Renal cortical epithelial cell (primary cell): ENCODE measurements at places on chromosomes 5 and 9.
A peak's percentile ranks its signal among the peaks of the same experiment; 100 is the strongest.

DNA sequence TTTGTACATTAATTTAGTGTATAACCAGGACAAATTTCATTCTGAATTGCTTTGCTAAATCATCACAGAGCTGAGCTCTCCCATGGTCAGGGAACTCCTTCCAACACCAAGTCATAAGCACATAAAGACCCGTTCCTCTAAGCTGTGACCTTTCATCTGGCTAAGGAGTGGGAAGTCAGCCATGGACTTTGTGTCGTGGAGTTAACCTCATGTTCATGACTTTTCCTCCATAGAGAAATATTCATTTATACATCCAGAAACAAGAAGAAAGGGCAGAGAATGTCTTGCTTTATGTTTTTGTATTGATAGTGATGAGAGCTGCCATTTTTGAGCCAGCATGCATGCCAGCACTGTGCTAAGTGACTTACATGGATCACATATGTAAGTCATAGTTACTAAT, 97.5 kb downstream of the INIP start:
- DNase-seq = no peak

- DNase-seq = peak; percentile 13
These were observed 1866.7 kb upstream of the C9orf72 start for GRCh38 chr9:29439961-29440360.

DNA sequence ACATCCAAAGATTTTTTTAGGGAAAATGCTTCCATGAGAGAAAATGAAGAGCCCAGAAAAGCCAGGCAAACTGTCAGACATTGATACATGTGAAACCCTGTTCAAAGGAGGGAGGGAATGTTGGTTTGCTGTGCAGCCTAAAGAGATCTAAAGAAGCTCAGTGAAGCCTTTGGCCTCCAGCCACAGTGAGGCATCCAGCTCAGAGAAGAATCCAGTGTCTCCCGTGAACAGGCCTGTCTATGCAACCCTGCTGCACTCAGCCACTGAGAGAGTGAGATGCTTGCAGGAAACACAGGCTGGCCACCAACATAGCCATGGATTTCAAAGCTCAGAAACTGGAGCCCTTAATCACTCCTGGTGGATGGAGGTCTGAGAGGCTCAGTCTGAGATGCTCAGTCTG, 171.4 kb upstream of the PLCXD3 start:
- no peak for DNase-seq

DNA sequence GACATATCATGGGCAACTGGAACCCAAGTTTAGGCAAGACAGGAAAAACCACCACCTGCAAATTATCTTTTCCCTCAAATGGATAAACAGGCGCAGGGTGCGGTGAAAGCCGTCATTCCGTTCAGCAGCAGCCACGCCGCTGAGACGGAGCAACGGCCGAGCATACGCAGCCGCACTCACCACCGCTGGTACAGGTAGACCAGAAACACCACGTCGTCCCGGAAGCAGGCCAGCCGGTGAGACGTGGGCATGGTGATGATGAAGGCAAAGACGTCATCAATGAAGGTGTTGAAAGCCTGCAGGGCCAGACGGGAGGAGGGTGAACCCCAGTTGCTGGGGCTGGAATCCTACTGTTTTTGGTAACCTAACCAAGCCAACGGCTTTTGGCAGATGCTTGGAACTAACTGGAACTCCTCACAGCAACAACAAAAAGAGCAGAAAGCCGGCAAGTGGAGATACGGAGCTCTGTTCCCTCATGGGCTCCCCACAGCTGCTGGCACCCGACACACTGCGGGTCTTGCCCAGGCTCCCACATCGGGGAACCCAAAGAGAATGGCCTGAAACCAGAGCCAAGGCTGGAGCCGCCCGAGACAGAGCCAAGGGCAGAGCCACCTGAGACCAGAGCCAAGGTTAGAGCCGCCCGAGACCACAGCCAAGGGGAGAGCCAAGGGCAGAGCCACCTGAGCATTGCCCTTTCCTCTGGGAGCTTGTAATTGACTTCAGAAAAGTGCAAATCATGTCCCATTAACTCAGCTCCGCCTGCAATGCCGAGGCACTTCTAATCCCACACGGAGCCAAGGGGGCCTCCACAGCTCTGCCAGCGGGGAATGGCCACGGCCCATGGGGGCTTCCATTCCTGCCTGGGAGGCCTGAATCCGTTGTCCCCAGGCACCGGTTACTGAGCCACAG, 24.2 kb downstream of the CLPTM1L start:
- no peak for DNase-seq

DNA sequence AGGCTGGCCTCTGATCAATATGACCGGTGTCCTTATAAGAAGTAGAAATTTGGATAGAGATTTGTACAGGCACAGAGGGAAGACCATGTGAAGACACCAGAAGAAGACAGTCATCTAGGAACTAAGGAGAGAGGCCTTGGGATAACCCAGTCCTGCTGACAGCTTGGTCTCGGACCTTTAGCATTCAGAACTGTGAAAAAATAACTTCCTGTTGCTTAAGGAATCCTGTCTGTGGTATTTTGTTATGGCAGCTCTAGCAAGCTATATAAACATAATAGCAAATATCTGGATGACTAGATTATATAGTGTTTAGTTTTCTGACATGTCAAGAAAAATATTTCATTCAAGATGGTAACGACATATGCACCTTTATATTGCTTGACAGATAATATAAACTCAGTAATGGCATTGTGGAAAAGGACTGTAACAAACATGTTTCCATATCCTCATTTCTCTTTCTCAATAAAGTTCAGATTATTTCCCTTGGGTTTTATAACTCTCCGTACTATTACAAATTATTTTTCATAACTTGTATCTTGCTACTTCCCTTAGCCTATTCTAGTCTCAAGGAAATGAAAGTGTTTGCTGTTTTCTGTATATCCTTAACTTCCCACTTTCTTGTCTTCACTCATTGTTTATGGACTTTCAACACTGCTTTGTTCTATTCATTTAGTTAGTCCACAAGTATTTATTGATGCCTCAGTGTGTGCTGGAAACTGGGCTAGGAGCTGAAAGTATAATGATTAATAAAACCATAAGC, 62.4 kb downstream of the KIAA1958 start:
- no peak for DNase-seq

- DNase-seq = no peak
These were observed 276.7 kb downstream of the SYK start for GRCh38 chr9:91078369-91078695.

DNA sequence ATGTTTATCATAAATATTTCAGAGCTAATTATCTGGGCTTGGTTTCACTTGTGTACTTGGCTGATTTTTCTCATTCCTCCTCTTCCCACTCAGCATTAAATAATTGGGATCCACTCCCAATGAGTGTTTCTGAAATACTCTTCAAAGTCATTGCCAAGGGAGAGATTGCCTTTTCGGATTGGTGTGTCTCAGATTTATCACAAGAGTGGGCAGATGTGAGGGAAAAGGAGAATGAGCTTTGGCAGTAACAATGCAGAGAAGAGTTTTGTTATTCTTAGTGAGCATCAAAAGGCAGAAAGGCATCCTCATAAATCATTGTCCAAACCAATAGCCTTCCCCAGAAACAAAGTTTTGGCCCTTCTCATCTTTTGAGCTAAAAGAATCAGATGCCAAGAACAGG, 79.2 kb downstream of the SEMA5A start:
- DNase-seq = no peak

DNA sequence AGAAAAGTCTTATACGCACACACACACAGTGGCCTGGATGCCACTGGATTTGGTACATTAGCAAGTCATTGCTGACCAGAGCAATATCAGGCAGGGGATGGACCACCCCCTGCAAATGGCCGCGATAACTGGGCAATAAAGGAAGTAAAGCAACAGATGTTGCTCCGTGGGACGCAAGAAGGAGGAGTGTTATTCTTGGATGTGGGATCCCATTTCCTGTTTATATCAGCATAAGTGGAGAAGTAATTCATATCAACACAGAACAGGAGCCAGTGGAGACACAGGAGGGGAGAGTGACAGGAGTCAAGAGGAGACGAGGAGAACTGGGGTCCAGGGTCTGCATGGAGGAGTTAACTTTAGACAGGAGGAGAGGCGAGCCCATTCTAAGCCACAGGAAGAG, 18.4 kb downstream of the RUFY1 start:
- no peak for DNase-seq

DNA sequence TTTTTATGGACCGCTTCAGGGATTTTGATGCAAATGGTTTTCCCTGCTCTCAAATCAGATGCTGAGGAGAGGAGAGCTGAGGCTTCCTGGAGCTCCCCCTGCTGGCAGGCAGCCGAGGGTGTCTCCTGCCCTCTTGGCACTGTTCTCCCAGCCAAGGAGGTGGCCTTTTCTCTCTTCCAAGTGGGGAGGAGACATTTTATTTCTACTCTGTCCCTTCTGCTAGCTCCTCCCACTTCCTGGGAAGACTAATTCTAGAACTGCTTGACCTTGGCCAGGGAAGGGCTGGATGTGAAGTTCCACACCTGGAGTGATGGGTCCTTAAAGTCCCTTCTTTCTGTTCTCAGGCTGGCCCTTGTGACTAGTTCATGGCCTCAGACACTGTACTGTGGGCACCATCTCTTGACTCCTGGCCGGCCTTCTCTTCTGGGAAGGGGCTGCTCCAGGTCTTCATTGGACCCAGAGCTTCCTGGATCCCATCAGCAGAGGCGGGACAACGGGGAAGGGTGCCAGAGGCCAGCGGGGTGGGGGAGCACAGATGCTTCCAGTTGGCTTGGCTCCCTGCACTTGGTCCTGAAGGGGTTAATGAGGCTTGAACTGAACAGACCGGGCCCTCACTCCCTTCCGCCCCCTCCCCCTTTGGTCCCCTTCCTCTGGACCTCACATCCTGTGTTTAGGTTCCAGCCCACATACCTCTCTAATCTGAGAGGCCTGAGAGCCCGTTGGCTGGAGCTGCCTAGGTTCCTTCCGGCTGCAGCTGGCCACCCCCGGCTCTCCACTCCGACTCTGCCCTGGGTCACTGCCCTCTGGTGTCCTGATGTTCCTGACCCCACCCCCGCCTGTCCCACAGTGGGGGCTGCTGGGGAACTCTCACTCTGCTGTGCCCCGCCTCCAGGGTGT, 32.1 kb downstream of the PTPA start:
- peak; percentile 89 for DNase-seq

GRCh38 chr5:161546470-161547301, at the start of gene GABRB2:
Gene GABRB2 (minus strand): TSS chr5:161546725. CDS start chr5:161546643, 82 bp downstream.
- DNase-seq = peak; percentile 36

DNA sequence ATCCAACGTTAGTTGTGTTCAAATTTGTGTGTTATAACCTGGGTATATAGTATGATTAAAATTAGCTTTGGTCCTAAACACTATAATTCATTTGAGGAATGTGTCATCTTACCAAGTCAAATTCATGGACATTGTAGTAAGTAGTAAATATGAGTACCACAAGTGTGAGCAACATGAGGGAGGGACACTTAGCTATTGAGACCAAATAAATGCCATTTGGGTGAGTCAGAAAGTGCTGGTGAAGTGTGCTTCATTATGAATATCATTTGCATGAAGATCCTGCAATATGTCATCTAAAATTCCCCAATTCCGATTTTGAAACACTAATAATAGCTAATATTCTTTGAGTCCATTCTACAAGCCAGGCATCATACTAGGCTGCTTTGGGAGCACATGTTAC, 336.7 kb upstream of the KIF2A start:
- peak; percentile 62 for DNase-seq

- no peak for DNase-seq
These were observed 190.1 kb downstream of the PAX5 start for GRCh38 chr9:36843964-36844363.

DNA sequence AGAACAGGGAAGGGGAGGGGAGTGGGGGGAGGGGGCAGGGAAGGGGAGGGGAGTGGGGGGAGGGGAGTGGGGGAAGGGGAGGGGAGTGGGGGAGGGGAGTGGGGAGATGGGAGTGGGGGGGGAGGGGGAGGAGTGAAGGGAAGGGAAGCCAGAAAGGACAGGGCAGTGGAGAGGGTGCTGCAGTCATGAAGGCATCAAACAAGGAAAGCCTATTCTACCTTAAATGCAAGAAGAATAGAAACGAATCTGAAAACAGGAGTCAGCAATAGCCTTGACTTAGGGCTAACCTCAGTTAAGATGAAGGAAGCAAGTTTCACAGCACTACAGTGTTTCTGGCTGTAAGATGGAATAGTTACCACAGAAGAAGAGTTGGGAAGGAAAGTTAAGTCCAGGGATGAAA, 59.5 kb downstream of the CAMSAP1 start:
- DNase-seq = no peak

DNA sequence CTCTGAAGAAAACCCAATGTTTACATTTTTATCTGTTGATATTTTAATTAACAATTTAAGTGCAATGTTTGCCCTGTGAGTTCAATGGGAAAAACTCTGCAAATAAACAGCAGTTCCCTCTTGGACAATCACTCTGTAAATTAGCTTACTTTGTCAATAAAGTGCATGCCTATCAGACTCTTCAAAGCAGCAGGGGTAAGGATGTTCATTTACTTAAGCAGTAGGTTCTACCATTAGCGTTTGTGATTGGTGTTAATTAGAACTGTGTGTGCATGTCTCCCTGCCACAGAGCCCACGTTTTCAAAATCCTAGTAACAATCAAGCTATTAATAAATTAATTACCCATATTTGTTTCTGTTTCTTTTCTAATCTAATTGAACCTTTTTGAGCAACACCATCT, 1921.6 kb upstream of the WWC1 start:
- no peak for DNase-seq

DNA sequence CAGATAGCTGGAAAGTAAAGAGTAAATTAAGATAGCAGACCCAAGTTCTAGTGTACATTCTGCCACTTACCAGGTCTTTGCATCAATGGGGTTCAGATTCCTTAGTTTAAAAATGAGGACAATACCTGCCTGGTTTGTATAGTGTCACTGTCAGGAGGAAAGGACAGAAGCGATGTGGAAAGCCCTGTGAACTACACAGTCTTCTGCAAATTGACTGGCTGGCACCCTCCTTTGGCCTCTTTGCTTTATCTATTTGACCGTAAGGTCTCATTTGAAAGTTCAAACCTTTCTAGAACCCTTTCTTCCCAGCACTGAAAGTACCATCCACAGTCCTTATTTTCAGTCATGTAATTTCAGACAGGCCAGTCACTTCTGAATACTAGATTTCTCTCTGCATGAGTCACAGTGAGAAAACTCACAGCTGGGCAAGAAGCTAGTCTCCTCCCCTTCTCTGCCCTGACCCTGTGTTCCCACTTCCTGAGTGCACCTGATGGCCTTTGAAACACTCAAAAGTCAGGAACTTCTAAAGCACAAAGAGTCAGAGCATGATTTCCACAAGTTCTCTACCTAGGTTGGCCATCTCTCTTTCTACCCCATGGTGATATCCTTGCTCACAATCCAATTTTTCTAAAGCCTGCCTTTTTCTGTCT, 91.3 kb upstream of the RASEF start:
- peak; percentile 94 for DNase-seq

- no peak for DNase-seq
These were observed 66.5 kb upstream of the SPIN1 start for GRCh38 chr9:88321764-88322163.

GRCh38 chr5:149782018-149782894, 52.1 kb downstream of the PPARGC1B start:
- DNase-seq = no peak

DNA sequence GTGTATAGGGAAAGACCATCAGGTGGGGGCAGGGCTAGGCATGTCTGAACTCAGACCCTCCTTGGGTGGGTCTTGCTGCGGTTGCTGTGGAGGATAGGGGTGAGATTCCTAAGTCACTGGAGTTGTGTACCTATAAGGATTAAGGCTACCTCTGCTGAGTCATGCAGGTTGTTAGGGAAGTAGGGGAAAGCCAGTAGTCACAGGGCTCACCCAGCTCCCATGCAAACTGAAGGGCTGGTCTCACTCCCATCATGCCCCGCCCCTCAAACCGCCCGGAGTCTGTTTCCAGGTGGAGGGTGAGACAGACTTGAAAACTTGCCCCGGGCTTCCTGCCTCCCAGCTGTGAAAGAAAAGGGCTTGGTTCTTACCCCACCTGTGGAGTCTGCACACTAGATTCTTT, 161.8 kb downstream of the CAVIN4 start:
- DNase-seq = no peak
